NCI-H69 (cell line): ENCODE measurements at places on chromosomes 4 and X.

DNA sequence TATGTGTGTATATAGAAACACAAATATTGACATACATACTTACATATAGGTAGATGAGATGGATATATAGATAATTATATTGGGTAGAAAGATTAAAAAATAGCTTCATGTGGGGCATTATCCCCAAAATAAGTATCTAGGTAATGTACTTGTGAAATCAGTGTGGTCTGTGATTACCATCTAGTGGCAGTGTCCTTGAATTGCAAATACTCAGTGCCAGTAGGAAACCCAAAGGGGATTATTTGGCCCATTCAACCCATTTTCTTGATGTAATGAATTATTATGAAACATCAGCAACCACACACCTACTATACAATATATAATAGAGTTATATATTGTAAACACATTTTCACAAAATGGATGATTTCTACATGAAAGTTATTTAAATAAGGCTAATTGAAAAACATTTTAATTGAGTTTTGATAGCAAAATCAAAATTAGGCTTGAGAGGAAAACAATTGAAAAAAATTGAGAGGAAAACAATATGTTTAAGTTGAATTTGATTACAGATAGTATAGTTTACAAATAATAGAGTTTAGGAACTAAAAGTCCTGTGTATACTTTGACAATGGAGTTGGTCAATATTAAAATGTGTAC, 389.4 kb downstream of the GALNTL6 start:
- peak; percentile 61 for DNase-seq

DNA sequence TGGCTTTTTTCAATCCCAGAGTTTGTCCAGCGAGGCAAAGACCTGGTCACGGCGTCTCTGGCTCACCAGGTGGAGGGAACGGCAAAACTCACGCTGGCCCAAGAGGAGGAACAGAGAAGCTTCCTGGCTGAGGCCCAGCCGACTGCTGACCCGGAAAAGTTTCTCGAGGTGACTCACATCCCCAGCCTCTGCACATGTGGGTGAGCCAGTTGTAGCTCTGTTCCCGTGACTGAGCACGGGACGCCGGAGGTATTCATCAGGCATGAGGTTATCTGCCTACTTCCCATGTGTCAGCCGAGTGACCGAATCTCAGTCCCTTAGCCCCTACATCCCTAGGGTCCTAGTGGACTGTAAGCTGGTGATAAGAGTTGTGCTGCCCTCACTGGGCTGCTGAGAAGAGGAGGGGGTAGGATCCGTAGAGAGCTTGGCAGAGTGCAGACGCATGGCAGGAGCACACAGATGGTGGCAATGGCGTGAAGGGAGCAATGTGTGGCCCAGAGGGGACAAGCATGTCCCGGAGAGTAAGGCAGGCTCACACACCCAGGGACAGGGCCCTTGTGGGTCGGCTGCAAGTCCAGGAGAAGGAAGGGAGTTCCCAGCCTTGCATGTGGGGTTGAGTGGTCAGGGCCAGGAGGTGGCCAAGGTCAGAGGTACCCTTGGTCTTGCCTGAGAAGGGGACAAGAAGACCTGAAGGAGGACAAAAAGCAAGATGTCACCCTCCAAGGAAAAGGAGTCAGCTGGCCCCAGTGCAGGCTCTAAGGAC, 42.9 kb downstream of the EVC start:
- no peak for DNase-seq

- no peak for DNase-seq
Observed at GRCh38 chrX:139758809-139759208, 50.8 kb upstream of the MCF2 start.

- DNase-seq: peak; percentile 70
Observed at GRCh38 chr4:83212041-83212851, 72.4 kb downstream of the COQ2 start.

- DNase-seq: no peak
Observed at GRCh38 chr4:113394108-113394729, 344.8 kb downstream of the ANK2 start.

GRCh38 chr4:101862595-101862994, 72.1 kb downstream of the BANK1 start:
- DNase-seq: no peak

- DNase-seq: no peak
Observed at GRCh38 chr4:177052211-177052934, 257.3 kb upstream of the NEIL3 start.

DNA sequence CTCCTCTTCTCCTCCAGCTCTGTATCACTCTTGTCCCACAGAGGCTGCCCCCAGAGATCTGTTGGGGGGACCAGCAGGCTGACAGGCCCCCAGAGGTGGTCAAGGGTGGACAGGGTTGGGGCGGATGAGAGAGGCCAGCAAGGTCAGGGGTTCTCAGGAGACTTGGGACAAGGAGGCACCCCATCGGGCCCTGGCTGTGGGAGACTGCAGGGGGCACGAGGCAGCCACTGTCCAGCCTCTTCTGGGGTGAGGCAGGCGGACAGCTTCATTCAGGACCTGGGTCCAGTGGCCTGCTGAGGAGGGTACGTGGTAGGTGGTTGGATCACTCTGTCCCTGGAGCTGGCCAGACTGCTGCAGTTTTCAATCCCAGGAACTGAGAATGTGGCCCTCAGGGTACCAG, 24.6 kb downstream of the ETDB start:
- no peak for DNase-seq

- DNase-seq: peak; percentile 16
Observed at GRCh38 chr4:182564724-182565369, 321.6 kb downstream of the TENM3 start.

DNA sequence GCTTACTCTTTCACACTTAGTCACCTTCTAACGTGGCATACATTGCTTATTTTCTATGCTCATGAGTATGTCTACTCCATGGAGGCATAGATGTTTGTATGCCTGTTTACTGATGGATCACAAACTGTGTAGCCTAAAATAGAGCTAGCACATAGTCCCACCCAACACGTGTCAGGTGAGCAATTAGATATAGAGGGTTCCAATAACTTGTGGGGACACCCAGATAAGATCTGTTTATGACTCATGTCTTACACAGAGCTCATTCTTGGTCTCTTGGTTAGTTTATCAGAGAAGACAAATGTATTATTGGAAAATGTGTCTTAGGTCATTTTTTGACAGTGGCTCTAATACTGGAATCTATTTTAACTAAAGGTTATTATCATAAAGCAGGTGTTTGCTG, 6.8 kb downstream of the ZFP42 start:
- no peak for DNase-seq

DNA sequence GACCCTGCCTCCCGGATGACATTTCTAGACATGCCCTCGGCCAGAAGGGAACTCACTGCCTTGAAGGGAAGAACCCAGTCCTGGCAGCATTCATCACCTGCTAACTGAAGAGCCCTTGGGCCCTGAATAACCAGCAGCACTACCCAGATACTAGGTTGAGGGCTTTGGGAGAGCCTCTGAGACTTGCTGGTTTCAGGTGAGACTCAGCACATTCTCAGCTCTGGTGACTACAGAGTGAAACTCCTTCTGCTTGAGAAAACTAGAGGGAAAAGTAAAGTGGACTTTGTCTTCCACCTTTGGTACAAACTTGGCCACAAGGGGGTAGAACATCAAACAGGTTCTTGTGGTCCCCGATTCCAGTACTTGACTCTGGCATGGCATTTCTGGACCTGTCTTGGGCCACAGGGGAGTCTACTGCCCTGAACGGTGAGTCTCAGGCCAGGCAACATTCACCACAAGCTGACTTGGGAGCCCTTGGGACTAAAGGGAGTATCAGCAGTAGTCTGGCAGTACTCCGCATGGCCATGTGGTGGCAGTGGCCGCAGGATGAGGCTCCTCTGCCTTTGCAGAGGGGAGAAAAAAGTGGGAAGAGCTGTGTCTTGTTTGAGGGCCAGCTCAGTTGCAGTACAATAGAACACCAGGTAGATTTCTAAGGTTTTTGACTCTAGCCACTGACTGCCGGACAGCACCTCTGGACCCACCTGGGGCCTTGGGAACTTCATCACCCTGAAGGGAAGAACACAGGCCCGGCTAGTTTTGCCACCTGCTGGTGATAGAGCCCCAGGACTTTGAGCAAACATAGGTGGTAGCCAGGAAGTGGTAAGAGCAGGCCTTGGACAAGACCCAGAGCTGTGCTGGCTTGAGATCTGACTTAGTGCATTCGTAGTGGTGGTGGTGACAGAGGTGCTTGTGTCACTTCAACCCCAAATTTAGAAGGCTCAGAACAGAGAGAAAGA, 414.8 kb downstream of the OPHN1 start:
- no peak for DNase-seq

GRCh38 chr4:86129546-86129945, 230.3 kb downstream of the MAPK10 start:
- no peak for DNase-seq

DNA sequence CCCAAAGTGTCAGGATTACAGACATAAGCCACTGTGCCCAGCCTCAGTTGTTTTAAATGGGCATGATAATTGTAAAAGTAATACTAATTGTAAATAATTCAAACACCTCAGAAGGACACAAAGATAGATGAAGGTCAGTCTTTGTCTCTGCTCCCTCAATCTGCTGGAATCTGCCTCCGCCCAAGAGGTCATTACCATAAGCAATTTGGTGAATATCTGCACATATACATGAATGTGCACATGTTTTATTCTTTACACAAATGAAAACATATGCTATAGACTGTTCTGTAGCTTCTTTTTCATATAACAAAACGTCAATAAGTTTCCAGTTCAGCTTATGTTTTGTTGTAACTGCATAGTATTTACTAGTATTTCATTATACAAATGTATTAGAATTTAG, 7.0 kb downstream of the STBD1 start:
- DNase-seq: no peak

- no peak for DNase-seq
Observed at GRCh38 chr4:7427831-7428260, 6.9 kb downstream of the PSAPL1 start.

- DNase-seq: no peak
Observed at GRCh38 chr4:86935566-86935852, 698 bp downstream of the AFF1 start.

- DNase-seq: no peak
Observed at GRCh38 chrX:45668686-45669443, 468.2 kb upstream of the DIPK2B start.
